Progenitor cell of endocrine pancreas (in vitro differentiated cells): ENCODE measurements at places on chromosomes 4 and X. TPM values are rescaled to one million over a fixed set of nuclear protein-coding genes. Genes with fewer than 3 reads are reported as not detected.

DNA sequence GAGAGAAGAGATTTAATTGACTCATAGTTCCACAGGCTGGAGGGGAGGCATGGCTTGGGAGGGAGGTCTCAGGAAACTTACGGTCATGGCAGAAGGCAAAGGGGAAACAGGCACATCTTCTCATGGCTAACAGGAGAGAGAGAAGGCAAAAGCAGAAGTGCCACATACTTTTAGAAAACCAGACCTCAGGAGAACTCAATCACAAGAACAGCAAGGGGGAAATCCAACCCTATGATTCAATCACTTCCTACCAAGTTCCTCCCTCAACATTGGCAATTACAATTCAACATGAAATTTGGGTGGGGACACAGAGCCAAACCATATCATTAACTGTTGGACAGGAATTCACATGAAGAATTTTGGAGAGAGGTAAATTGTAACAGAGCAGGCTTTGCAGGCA, 485.3 kb upstream of the PITX2 start:
- peaks cover 2% of the 10 kb centered on the region for H3K4me1 ChIP-seq
- no peaks in the 10 kb centered on the region for H3K36me3 ChIP-seq
- H3K27me3 ChIP-seq: peaks cover 3% of the 10 kb centered on the region
- no peak overlapping the region for H3K4me3 ChIP-seq

- no peaks in the 10 kb centered on the region for H3K36me3 ChIP-seq
- no peaks in the 10 kb centered on the region for H3K4me1 ChIP-seq
- no peaks in the 10 kb centered on the region for H3K27me3 ChIP-seq
- H3K4me3 ChIP-seq: no peak overlapping the region
- DNase-seq: no peak
These were observed 33.8 kb upstream of the TRIM2 start for GRCh38 chr4:153170407-153170806.

DNA sequence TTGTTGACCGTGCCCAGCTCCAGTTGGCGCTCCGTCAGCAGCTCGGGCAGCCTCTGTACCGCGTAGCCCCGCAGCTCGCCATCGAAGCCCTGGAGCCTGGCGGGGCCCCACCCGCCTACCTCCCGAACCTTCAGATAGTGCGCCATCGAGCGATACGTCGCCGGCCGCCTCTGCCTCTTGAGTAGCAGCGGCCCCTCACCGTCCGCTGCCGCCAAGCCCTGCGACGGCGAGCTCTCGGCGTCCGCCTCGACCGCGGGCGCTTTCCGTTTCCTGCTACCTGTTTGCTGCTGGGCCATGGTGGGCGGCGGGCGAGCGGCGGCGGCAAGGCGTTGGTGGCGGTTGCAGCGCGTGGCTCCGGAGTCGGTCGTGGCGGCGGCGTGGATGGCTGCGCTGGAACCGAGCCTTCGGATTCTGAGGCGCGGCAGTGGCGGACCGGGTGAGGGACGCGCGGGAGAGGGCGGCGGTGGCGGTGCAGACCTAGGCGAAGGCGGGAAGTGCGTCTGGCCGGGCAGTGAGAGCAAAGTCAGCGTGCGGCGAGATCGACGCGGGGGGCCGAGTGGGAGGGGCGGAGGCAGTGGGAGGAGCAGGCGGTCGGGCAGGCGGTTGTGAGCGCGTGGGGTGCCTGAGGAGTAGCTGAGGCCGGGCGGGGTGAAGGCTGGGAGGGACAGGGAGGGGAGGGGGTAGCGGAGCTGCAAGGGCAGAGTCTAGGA, at the start of gene DCAF12L1:
TSS of gene DCAF12L1 (minus strand) at position 502 of the 710 bp plus-strand sequence. CDS start at position 296, 206 bp downstream.
- H3K36me3 ChIP-seq: no peaks in the 10 kb centered on the region
- H3K4me1 ChIP-seq: no peaks in the 10 kb centered on the region
- peak; percentile 35 for DNase-seq
- no peak within 1 kb of the TSS for H3K27ac ChIP-seq

DNA sequence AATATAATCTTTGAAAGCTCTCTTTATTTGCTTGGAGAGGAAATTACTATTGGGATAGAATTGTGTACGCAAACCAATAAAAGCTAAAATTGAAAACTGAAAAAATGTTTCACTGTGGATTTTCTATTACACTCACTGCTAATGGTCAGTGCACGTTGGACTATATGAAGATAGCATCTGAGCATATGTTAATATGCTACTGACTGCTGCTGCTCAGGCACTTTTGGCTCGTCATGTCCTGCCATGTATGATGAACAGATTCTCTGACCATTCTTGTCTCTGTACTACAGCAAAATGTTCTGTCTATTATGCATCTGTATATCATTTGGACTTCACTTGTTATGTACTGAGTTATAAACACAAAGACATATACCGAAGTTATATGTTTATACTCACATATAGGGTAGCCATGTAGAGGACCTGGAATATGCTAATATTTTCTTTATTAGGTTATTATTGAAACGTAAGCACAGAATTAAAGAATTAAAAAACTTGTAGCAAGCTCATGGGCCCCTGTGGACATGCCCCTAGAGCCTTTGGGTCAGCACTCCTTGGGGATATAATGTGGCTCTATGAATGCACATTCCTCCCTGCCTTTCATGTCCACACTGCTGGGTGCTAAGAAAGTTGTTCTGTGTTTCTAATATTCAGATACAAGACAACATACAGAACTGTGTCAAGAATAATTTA, 120.8 kb downstream of the ANK2 start:
- no peaks in the 10 kb centered on the region for H3K36me3 ChIP-seq
- no peak overlapping the region for H3K4me3 ChIP-seq
- peaks cover 16% of the 10 kb centered on the region for H3K4me1 ChIP-seq
- no peak for DNase-seq
- H3K27me3 ChIP-seq: peaks cover 29% of the 10 kb centered on the region

- H3K4me1 ChIP-seq: peaks cover 7% of the 10 kb centered on the region
- H3K27me3 ChIP-seq: no peaks in the 10 kb centered on the region
- no peak for DNase-seq
- H3K36me3 ChIP-seq: no peaks in the 10 kb centered on the region
- no peak overlapping the region for H3K27ac ChIP-seq
These were observed 1336.3 kb upstream of the AGA start for GRCh38 chr4:178778496-178778895.

GRCh38 chr4:94536649-94537469, 85.1 kb downstream of the PDLIM5 start:
- no peak overlapping the region for H3K27ac ChIP-seq
- no peaks in the 10 kb centered on the region for H3K27me3 ChIP-seq
- H3K4me3 ChIP-seq: no peak overlapping the region

- no peaks in the 10 kb centered on the region for H3K27me3 ChIP-seq
- no peak for DNase-seq
- H3K4me1 ChIP-seq: peaks cover 11% of the 10 kb centered on the region
- H3K27ac ChIP-seq: no peak overlapping the region
- no peak overlapping the region for H3K4me3 ChIP-seq
These were observed 40.5 kb upstream of the PRKG2 start for GRCh38 chr4:81255524-81255923.

GASK1B gene
- 15.3 and 25.8 TPM in 2 replicates for total RNA-seq

TMEM150C gene
- total RNA-seq: 7.3 and 8.6 TPM in 2 replicates

DNA sequence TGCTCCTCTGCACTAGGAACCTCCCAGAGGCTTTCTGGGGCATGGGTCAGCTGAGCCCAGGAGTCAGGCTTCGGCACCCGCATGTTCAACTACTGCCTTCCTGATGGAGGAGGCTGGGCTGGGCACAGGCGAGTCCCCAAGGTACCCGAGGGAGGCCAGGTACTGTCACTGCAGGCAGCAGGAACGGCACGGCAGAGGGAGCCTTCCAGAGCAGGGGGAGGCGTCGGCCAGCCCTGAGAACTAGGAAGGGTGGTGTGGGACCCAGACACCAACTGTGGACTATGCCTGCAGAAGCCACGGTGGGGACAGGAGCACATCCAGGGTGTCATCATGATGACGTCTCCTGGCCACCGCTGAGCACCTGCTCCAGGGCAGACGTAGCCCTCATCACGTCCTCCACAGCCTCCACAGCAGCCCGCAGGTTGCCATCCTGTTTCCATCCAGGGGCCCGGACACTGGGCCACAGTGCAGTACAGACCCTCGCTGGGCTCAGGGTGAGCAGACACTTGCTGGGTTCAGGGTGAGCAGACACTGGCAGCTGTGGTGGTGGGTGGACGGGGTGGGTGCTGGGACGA, 40.8 kb downstream of the SORCS2 start:
- no peak for DNase-seq
- no peak overlapping the region for H3K27ac ChIP-seq
- no peaks in the 10 kb centered on the region for H3K4me1 ChIP-seq

HNRNPDL gene
- 535 and 549 TPM in 2 replicates for total RNA-seq

KIAA1210 gene
- total RNA-seq: not detected in 2 replicates

DNA sequence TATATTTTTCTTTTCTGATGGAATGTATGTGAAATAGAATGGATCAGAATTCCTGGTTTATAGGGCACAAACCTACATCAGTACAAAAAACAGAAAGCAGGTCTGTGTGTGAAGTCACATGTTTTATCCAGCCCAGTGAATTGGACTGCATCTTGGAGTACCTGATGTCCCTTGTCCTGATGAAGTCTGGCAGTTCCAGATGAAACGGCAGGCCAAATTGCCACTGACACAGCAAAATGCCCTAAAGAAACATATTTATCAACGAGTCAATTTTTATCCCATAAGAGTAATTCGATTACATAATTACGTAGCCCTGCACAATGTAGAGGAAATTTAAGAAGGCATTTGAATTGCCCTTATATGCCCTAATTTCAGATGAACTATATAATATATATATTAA, 37.8 kb upstream of the ATP6AP2 start:
- H3K4me1 ChIP-seq: peaks cover 10% of the 10 kb centered on the region
- H3K4me3 ChIP-seq: no peak overlapping the region
- H3K27me3 ChIP-seq: peaks cover 4% of the 10 kb centered on the region

GRCh38 chrX:147978931-147979330, 2.2 kb upstream of the FMR1NB start:
- H3K27me3 ChIP-seq: no peaks in the 10 kb centered on the region
- no peak overlapping the region for H3K27ac ChIP-seq
- DNase-seq: no peak
- no peaks in the 10 kb centered on the region for H3K36me3 ChIP-seq
- H3K4me1 ChIP-seq: no peaks in the 10 kb centered on the region

GRCh38 chrX:21691512-21692018, 33.4 kb upstream of the KLHL34 start:
- peaks cover 6% of the 10 kb centered on the region for H3K4me1 ChIP-seq
- H3K27me3 ChIP-seq: no peaks in the 10 kb centered on the region
- no peak overlapping the region for H3K4me3 ChIP-seq
- H3K36me3 ChIP-seq: no peaks in the 10 kb centered on the region

DNA sequence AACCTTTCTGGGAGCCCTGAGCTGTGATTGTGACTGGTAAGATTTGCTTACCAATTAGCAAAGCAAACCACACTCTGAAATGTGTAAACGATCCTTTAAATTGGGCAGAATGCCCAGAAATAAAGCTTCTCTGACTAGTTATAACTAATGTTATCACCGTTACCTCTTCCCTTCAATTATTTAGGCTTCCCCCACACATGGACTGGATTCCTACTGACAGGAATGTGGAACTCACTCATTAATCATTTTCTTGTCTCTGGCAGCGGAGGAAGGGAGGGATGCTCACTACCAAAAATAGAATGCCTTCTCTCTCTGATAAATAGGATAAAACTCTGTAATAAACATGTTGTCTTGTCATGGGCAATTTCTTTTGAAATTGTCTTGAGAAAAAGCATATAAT, 25.3 kb upstream of the NWD2 start:
- no peak overlapping the region for H3K27ac ChIP-seq
- no peaks in the 10 kb centered on the region for H3K4me1 ChIP-seq
- H3K36me3 ChIP-seq: no peaks in the 10 kb centered on the region
- DNase-seq: no peak
- no peaks in the 10 kb centered on the region for H3K27me3 ChIP-seq

DNA sequence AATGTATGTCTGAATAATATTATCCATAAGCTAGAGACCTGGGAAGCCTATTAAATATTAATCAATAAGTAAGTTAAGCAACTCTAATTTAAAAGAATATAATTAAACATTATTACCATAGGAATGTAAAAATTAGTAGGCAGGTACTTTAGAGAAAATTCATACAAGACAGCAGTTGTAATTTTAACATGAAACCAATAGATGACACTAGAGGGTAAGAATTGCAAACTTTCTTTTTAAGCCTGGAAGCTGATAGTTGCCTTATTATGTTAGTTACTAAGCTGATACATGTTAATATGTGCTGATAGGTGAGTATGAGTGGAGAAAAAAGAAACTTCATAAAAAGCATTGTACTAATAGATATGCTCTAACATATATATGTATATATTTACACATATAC, 1157.4 kb downstream of the FAM133A start:
- no peaks in the 10 kb centered on the region for H3K4me1 ChIP-seq
- H3K27ac ChIP-seq: no peak overlapping the region
- H3K36me3 ChIP-seq: no peaks in the 10 kb centered on the region
- DNase-seq: no peak
- no peaks in the 10 kb centered on the region for H3K27me3 ChIP-seq

GRCh38 chr4:185965426-185966384, 103.3 kb upstream of the TLR3 start:
- H3K27ac ChIP-seq: no peak overlapping the region
- DNase-seq: no peak
- no peaks in the 10 kb centered on the region for H3K4me1 ChIP-seq
- no peak overlapping the region for H3K4me3 ChIP-seq
- no peaks in the 10 kb centered on the region for H3K27me3 ChIP-seq

DNA sequence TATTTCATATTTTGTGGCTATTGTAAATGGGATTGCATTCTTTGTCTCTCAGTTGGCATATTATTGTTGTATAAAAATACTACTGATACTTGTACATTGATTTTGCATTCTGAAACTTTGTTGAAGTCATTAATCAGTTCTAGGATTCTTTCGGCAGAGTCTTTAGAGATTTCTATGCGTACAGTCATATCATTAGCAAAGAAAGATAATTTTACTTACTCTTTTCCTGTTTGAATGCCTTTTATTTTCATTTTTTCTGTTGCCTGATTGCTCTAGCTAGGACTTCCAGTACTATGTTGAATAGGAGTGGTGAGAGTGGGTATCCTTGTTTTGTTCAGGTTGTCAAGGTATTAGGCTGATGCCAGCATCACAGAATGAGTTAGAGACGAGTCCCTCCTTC, 722.0 kb upstream of the PCDH10 start:
- H3K27ac ChIP-seq: no peak overlapping the region
- H3K36me3 ChIP-seq: no peaks in the 10 kb centered on the region
- no peak overlapping the region for H3K4me3 ChIP-seq
- no peaks in the 10 kb centered on the region for H3K4me1 ChIP-seq

DNA sequence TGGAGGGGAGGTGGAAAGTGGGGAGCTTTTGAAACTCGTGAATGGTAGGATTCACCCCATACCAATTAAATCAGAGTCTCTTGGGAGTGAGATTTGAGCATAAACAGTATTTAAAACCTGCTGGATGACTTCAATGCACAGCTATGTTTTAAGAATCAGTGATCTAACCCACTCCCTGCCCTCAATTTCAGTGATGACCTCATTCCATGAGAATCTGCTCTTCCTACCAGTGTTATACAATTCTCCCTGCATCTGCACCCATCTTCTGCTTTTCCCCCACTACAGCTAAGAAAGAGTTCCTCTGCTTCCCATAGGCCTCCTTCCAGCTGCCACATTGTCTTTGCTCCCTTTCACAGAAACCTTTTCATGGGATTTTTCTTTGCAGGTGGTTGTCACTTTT, 18.3 kb upstream of the H2AZ1 start:
- no peak overlapping the region for H3K4me3 ChIP-seq
- no peak for DNase-seq

VEGFC gene
- 0.38 and 0.67 TPM in 2 replicates for total RNA-seq
